ENCODE measurements at places on chromosomes 6 and 20.

- DNase-seq, result no peak
Measured at GRCh38 chr6:72037006-72037405, 150.7 kb downstream of the RIMS1 start.

- no peak for DNase-seq
Measured at GRCh38 chr20:3739926-3740451, 7.5 kb downstream of the HSPA12B start.

DNA sequence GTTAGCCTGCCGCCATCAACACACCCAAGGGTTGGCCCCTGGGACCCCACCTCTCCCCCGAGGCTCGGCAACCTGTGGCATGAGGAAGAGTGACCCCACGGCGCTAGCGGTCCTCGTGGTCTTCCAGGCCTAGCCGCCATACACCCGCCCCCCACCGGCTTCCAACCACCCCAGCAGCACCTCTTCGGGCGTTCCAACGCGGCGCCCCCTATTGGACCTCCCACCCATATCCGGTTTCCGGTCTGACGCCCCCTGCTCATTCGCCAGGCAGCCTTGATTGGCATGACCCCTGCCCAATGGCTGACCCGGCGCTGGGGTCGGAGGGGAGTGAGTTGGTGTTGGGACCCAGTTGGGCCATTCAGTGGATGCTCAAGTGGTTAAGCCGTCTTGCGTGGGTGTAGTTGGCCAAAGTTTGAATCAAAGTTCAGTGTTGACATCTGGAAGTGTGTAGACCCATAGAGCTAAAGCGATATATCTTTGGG lies at the start of gene GNAS-AS1:
GNAS-AS1 (minus strand) TSS at position 210 of the 482 bp plus-strand sequence.
- peak; percentile 61 for DNase-seq

DNA sequence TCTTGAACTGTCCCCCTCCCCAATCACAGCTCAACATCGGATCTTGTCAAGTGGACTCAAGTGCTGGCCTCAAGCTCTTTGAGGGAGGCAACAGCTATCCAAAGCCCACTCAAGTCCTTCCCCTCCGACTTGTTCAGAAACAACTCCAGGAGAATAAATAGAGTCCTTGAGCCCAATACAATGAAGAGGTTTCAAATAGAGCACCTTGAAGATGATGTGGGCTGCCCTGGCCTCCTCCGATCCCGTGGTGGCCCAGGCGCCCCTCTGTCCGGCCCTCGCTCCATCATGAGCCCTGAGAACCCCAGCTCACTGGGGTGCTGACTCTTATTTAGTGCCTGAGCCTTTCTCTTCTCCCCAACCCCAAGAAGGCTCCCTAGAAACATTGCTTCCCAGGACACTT lies 164.3 kb upstream of the PMEPA1 start:
- no peak for DNase-seq
